T-helper 1 cell (primary cell): ENCODE measurements at places on chromosomes 11 and 22.

DNA sequence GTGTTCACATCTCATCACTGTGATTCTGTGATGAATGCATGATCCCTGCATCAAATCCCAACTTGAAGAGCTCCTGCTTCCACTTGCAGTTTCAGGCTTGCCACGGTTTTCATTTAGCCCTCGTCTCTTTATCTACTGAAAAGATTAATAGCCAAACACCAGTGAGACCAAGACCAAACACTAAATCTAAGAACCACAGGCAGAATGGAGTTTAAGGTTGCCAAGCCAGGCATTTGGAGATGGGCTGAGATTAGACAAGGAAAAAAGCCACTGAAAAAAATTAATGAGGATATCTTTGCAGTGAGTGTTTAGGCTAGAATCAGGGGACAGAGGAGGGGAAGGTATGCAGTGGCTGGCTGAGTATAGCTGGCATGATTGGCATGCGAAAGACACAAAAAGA, 227.2 kb upstream of the BLID start:
- DNase-seq = no peak

GRCh38 chr11:45216901-45217300, 69.2 kb downstream of the SYT13 start:
- DNase-seq = no peak

- DNase-seq = no peak
Observed at GRCh38 chr22:32733196-32733768, 68.2 kb upstream of the TIMP3 start.

- no peak for DNase-seq
Observed at GRCh38 chr11:37504921-37505320, 906.9 kb upstream of the RAG2 start.

- DNase-seq = no peak
Observed at GRCh38 chr22:37801946-37802309, 5.8 kb upstream of the GCAT start.

GRCh38 chr11:27429761-27430393, 42.7 kb downstream of the LGR4 start:
- DNase-seq = no peak

GRCh38 chr11:88469561-88470225, 132.2 kb upstream of the CTSC start:
- DNase-seq = no peak

- no peak for DNase-seq
Observed at GRCh38 chr11:70528794-70529580, 130.7 kb downstream of the CTTN start.
